Femur (tissue), 1 donor: ENCODE measurements at places on chromosomes 5 and 9.

- DNase-seq, result no peak
These were observed 8.8 kb downstream of the CAMK4 start for GRCh38 chr5:111233052-111233374.

DNA sequence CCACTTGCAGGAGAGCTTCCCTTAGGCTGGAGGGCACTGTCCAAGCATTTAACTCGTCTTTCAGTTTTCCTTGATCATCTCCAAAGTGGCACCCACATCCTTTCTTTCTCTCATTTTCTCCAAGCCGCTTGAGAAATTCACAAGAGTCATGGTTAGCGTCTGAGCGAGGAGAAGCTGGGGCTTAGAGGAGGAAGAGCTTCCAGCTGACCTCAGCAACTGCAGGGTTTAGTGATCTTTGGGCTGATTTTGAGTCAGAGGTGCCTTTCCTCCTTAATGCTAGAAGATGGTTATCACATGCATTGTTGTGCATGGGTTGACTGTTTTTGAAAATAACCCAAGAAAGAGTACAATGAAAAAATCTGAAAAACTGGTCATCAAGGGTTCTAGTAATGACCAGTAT lies 134.7 kb downstream of the GADD45G start:
- no peak for DNase-seq

GRCh38 chr5:76938177-76938576 lies 14.7 kb upstream of the CRHBP start:
- DNase-seq, result no peak

DNA sequence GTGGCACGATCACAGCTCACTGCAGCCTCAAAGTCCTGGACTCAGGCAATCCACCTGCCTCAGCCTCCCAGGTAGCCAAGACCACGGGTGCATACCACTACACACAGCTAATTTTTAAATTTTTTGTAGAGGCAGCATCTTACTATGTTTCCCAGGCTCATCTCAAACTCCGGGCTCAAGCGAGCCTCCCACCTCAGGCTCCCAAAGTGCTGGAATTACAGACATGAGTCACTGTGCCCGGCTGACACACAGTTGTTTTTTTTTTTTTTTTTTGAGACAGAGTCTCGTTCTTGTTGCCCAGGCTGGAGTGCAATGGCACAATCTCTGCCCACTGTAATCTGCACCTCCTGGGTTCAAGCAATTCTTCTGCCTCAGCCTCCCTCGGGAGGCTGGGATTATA lies 70.1 kb upstream of the CNOT6 start:
- DNase-seq, result no peak

DNA sequence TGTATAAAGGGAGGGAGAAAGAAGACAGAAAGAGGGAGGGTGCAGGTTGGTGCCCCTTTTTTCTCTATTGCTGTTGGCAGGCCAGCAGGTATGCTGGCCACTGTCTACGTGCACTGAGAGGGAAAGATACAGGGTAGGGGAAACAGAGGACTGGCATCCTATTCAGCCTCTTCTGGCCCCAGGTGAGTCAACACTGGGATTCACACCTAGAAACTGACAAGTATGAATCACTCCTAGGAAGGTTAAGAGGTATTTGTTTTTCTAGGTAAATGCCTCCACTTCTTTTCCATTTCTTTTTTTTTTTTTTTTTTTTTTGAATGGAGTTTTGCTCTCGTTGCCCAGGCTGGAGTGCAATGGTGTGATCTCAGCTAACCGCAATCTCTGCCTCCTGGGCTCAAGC lies 2.8 kb upstream of the UBAP1 start:
- DNase-seq, result no peak

DNA sequence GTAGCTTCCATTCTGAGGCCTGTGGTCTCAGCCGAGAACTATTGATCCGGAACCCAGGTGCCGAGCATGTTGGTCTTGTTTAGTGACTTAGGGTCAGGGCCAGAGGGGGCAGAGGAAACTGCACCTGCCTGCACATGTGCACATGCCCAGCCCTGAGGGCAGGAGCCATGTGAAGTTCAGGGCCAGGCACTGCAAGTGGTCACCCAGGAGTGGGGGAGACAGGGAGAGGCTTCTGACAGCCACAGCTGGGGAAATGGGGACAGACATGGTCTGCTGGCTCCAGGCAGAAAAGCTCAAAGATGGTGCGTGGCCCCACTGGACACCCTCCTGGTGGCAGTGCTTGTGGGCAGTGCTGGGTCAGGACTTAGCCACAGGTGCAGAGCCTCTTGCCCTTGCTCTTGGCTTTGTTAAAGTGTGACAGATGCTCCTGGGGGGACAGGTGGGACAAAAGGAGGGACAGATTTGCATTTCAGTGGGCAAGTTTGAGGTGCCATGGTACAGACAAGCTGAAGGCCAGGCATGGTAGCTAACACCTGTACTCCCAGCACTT lies 134.4 kb downstream of the CACNA1B start:
- DNase-seq, result no peak

DNA sequence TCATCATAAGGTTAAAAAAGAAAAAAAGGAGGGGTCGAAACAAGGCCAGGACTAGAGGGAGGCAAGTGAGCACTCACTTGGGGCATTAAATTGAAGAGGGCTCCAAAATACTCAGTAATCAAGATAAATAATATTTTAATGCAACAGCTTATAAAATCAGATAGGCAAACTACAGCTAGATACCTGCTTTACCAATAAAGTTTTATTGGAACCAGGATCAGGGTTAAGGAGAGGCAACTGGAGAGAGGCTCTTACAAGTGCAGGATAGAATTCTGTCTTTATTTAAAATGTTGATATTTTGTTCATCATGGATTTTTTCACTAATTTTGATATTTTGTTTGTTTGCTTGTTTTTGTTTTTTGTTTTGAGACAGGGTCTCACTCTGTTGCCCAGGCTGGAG lies 30.3 kb upstream of the PURA start:
- no peak for DNase-seq

- no peak for DNase-seq
These were observed 36.8 kb upstream of the FAM240B start for GRCh38 chr9:38756702-38757101.

DNA sequence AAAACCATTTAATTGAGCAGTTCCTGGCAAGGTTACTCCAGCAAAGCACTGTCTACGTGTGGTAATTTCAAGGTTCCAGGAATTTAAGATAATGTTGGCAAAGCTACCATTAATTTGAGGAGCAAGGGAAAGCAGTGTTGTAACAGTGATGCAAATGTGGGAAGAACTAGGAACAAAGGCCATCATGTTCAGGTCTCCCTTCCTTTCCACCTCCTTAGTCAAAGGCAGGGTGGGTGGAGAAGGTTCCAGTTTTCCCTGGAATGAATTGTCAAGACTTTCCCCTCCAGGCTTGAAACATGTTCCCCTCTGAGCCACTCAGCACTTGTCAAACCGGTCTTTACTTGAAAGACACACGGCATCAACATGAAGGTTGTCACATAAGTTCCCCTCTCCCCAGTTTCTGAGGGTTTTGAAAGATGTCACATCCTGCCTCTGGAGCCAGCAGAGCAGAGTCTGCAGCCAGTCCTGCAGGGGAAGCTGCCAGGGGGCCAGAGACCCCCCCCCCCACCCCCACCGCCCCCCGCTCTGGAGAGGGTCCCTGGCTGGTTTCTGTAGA lies 226.0 kb downstream of the GAS1 start:
- peak; percentile 32 for DNase-seq

- DNase-seq, result no peak
These were observed 978.8 kb upstream of the DMAC1 start for GRCh38 chr9:8778356-8778755.

DNA sequence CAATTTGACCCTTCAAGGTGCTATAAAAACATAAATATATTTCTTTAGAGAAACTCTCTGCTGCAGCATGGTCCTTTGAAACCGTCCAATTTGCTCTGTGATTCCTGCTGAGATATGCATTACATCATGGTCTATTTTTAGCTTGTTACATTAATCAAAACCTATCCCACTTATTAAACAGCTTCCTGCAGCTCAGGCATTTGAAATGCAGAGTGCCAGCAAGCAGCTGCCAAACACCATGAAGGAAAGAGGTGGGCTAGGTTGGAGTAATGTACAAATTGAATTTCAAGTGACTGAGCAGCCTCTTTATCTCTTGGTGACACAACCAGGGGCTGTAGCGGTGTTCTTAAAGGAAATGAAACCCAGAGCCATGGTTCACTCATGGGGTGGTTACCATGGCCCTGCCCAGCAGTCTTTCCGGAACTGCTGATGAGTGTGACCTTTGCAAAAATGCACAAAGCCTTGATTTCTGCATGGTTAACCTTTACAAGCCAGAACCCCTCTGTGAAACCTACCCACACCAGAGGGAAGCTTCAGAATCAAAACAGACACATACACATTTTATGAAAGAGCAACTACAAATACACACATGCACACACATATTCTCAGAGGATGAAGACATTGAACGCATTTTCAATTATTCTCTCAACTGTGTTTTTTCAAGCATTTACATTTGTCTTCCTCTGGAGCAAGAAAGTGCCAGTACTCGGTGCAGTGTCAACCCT lies 155.8 kb upstream of the ZNF608 start:
- peak; percentile 44 for DNase-seq

- DNase-seq, result no peak
These were observed 13.4 kb downstream of the FGD3 start for GRCh38 chr9:92960561-92961290.

GRCh38 chr5:155466851-155467250 lies 453.3 kb downstream of the KIF4B start:
- DNase-seq, result no peak

DNA sequence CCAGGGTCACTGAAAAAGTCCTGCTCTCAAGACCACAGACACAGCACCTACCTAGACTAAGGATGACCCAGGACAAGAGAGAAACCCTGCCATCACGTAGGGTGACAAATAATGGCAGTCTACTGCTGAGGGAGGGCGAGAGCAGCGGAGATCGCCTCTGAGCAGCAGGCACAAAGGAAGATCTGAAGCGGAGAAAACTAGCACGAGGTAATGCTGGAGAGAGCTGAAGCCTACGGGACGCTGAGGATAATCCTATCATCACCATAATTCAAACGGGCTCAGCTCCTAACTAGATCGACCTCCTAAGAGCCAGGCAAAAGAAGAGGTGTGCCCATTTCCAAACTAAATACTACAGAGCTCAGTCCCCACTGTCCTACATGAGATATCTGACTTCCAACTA lies 41.3 kb downstream of the FBXO10 start:
- DNase-seq, result no peak

DNA sequence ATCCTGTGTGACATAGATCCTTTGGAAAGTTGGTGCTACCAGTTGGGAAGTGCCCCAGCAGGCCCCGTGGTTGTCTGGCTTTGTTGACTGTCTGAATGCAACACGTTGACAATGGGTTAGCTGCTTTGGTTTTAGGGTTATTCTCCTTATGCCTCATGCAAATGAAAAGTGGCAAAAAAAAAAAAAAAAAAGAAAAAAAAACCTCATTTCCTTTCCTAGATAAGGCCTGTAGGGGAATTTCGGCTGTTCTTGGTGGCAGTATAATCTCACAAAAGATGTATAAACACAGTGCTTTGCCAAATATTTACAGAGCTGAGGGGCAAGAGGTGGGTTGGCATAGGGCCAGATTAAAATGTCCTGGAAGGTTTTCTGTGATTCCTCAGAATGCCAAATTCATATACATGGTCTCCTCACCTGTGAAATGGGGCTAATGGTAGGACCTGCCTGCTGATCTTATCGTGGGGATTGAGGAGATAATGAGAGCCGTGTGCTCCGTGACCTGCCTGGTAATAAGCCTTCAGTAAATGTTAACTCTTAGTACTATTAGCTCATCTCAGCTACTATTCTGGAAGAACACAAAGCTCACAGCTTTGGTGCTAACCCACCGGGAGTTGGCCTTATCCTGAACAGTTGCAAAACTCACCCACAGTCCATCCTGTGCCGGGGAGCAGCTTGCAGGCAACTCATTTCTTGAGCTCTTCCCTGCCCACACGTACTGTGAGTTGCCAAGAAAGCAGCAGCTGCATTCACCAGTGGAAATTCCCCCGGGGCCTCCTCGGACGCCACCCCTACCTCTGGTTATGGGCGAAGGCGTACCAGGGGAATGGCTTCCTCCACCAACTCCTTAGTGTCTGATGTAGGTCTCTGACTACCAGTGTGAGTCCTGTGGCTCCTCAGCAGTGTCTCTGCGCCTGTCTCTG lies 220.3 kb downstream of the NR3C1 start:
- DNase-seq, result peak; percentile 36

DNA sequence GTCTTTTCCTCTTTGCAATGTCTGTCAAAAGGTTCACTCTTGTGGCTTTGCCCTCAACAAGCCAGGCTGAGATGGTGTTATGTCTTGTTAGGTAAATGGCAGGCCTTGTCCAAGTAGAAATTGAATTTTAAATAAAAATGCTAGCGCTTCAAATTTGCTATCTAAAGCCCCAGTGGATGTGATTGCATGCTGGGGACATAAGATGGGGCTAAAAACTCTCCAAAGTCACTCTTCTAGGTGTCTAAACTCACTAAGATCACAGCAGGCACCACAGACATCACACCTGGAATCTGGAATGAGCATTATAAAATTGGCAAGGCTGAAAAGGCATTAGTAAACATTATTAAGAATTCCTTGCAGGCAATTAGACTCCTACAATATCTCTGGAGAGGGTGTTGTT lies 262.7 kb upstream of the CLINT1 start:
- no peak for DNase-seq

GRCh38 chr9:88776717-88777497 lies 214.4 kb upstream of the S1PR3 start:
- no peak for DNase-seq

GRCh38 chr9:76528642-76529190 lies 69.7 kb downstream of the GCNT1 start:
- DNase-seq, result no peak

GRCh38 chr9:6584881-6585597 lies 60.5 kb downstream of the GLDC start:
- DNase-seq, result no peak

- DNase-seq, result no peak
These were observed 46.7 kb downstream of the GARNL3 start for GRCh38 chr9:127311239-127311741.

DNA sequence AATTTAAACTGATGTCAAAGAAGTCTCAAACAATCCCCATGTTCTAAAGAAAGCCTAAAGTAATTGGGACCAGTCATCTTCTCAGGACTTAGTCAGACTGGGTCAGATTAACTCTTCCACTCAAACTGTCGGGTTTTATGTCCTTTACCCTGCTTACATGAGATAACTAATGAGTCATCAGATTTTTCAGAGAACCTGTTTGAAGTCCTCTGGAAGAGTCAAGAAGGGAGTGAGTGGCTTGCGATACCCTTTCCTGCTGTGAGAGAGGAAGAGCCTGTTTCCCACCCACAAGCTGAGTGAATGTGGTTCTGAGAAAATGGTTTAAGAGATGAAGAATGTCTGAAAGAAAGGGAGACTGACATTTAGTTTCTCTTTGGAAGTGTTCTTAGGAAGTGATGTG lies 1866.7 kb upstream of the C9orf72 start:
- DNase-seq, result no peak

GRCh38 chr9:1918622-1919021 lies 96.5 kb upstream of the SMARCA2 start:
- no peak for DNase-seq
